Activated CD4-positive, alpha-beta T cell treated with anti-CD3 and anti-CD28 coated beads, Interleukin-2, amount 10 ng/mL, durations not matched to agents 24 days and 14 days (primary cell): ENCODE measurements at places on chromosomes 12 and 14.
A peak's percentile ranks its signal among the peaks of the same experiment; 100 is the strongest.

DNA sequence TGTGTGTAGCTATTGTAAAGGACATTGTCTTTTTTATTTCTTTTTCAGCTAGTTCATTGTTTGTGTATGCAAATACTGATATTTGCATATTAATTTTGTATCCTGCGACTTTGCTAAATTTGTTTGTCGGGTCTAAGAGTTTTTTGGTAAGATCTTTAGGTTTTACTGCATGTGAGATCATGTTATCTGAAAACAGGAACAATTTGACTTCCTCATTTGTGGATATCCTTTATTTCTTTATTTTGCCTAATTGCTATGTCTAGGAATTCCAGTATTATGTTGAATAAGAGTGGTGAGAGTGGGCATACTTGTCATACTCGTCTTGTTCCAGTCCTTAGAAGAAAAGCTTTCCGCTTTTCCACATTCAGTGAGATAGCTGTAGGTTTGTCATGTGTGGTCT lies 28.8 kb downstream of the SIX4 start:
- DNase-seq, result no peak

- no peak for DNase-seq
These were observed 52.9 kb upstream of the CCND2 start for GRCh38 chr12:4220536-4221257.

GRCh38 chr12:32598688-32599087 lies 80.4 kb upstream of the DNM1L start:
- no peak for DNase-seq

- no peak for DNase-seq
These were observed 4.2 kb downstream of the TAMALIN start for GRCh38 chr12:52010692-52011601.

DNA sequence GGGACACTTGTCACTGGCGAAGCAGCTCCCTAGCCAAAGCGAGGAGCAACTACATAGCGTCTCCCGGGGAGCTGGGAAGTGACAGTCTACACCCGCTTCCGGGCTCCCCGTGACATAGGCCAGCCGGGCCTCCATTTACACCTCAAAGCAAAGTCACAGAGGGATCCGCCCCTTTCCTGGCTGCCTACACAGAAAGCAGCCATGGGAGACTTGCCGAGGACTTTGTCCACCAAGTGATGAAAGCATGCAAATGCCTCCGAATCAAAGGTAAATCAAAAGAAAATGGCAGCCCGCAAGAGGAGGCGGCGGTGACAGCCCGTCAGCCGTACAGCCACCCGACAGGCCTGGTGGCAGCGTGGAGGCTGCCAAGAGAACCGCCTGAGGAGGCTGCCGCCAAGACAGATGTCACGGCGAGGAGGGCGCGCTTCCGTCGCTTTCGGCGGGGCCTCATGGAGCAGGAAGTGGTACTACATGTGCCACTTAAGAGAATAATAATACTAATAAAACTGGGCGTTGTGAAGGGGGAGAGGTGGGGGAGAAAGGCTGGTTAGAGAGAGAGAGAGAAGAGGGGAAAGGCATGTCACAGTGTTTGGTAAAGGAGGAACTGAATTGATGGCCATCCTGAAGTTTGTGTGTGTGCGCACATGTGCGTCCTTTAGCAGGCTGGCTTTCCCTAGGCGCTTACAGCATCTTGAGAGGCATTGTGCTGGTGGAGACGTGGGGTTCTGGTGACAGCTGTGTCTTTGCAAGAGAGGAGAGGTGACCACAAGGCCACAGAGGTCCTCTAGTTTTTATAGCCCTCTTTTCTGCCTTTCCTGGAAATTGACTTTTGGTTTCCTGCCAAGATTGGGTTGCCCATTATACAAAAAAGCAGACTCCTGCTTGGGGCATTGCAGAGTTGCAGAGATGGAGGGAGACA lies 661.7 kb downstream of the VRK1 start:
- DNase-seq, result peak; percentile 94

GRCh38 chr12:103897316-103897715 lies 32.9 kb upstream of the HSP90B1 start:
- no peak for DNase-seq

DNA sequence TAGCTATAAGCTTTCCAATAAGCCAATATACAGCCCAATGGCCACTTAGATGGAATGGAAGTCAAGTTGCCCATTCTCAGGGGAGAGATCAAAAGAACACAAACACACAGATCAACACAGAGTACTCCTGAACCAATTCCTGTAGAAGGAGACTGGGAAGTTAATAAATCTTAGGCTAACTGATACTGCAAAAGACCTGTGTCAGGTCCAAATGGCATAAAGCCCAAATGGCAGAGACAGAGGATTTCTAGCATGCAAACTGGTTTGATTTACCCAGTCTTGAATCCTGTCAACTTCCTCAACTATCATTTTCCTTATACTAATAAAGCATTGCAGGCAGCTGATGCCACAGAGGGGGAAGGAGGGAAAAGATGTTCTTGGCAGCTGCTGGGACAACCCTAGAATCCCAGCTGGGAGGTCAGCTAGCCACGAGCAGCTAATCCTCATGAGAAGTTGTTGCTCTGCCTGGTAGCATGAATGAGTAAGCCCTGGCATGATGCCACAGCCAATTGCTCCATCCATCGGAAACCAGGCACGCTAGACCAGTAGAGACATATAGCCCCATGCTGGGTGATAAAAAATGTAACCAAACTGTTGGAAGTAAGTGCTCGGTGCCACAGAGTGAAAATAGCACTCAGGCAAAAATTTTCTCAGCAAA lies 26.2 kb downstream of the ANG start:
- DNase-seq, result no peak

DNA sequence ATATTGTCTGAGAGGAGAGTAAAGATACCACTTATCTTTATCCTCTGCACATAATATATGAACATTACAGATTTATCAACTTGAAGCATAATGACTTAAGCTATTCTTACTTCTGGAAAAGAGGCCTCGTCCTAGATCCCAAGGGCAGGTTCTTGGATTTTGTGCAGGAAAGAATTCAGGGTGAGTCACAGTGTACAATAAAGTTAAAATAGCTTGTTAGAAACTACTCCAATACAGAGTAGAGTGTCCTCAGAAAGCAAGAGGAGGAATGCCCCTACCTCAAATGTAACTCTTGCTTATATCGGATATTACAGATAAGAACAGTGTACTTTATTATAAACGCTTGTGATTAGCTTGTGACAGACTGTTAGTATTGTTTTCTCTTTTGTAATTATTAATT lies 41.9 kb upstream of the ABCC9 start:
- no peak for DNase-seq

- peak; percentile 13 for DNase-seq
These were observed 33.1 kb upstream of the OASL start for GRCh38 chr12:121072147-121072546.

GRCh38 chr14:96042248-96042930 lies 3.2 kb downstream of the C14orf132 start:
- no peak for DNase-seq

DNA sequence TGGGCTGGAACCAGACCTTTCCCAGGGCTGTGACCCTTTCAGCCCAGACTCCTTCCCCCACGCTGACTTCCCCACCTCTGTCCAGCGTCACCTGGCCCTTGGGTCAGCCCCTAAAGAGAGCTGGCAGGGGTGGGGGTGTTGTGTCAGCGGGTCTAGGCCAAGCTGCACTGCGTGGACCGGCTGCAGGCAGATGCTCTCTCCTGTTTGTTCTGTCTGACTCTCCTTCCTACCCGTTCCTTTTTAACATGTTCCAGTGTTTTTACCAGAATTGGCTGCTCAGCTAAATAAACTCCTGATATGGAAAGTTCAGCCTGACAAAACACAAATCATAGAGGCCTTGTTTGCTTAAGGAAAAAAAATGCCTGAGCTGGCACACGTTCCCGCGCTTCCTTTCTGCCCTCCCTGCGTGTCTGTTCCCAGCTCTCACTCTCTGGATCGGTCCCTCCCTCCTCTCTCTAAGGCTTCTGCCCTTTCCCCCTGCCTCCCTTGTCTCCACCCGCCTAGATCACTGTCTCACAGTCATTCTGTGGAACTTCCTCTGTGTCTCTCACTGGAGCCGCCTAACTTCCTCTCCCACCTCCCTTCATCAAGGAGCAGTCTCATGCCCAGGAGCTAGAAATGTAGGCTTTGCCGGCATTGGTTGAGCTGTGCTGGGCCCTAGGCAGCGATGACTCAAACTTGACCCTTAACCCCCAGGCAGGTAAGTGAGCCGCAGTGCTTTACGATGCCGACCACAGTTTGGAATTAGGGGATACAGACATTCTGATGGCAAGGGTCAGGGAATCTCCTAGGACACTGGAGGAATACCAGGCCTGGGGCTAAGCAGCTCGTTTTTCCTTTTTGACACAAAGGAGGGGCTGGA lies 15.5 kb upstream of the MLXIP start:
- no peak for DNase-seq

- DNase-seq, result no peak
These were observed 52.9 kb upstream of the DIO3 start for GRCh38 chr14:101508196-101508947.

- DNase-seq, result no peak
These were observed 37.4 kb downstream of the FMNL3 start for GRCh38 chr12:49669796-49670195.

GRCh38 chr12:43501703-43502102 lies 50.3 kb downstream of the ADAMTS20 start:
- no peak for DNase-seq

GRCh38 chr14:56731187-56731586 lies 79.1 kb downstream of the OTX2 start:
- DNase-seq, result no peak

- no peak for DNase-seq
These were observed 27.0 kb downstream of the SINHCAF start for GRCh38 chr12:31298922-31299321.
